ENCODE measurements at places on chromosomes 6 and 20.
A peak's percentile ranks its signal among the peaks of the same experiment; 100 is the strongest.

- DNase-seq, result no peak
These were observed 182.8 kb downstream of the ZMYND8 start for GRCh38 chr20:47173596-47174216.

GRCh38 chr6:148441454-148441911 is 98.8 kb downstream of the SASH1 start:
- DNase-seq, result no peak

DNA sequence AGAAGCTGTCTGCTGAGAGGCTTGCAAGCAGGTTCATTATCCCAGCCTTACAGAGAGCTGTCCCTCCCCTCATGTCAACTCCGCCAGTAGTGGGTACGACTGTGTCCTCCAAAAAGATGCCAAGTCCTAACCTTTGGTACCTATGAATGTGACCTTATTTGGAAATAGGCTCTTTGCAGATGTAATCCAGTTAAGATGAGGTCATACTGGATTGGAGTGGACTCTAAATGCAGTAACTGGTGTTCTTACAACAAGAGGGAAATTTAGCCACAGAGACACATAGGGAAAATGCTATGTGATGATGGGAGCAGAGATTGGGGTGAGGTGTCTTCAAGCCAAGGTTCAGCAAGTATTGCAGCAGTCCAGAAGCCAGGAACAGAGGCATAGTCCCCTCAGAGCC is 90.8 kb upstream of the FOXP4 start:
- DNase-seq, result no peak

DNA sequence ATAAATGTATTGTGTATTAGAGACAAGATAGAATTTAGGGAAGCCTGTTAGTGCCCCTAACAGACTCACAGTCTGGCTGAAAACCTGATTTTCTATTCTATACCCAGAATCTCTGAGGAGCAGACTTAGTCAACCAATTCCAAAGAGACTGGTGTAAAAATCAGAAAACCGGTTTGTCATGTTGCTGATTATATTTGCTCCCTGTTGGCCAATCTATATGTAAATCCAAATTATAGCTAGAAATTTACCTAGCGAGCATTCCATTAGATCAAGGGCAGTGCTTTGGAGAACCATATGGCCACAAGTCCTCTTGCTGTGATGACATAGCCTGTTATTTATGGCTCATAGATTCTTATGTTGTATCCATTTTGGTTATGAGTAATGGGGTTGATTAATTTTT is 4.8 kb downstream of the NFYA start:
- no peak for DNase-seq

GRCh38 chr6:89508755-89509563 is 76.0 kb downstream of the ANKRD6 start:
- no peak for DNase-seq

DNA sequence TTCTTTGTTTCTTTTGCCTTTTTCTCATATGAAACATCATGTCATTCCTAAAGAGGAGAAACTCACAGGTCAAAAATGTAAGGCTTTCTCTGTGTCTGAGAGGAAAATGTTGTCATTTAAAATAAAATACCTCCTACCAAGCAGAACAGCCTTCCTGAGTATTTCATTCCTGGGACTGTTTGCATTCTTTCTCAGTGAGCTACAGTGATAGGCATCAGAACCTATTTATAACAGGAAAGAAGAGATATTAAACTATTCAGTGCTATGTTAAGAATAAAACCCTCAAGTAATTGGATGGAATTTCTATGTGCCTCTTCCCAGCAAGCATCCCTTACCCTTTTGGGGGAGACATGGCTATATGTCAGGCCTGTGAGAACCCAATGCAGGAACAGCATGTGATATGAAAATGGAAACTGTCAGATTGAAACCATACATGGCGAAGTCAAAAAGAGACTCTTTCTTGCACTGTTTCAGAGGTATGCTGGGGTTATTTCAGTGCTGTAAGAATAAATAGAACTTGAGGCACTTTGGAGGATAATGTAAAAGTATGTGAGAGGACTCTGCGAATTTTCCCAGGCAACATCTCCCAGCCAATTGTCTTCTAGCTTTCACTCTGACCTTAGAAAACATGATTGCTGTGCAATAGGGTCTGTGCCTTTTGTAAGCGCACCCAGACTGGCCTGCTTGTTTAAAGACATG is 133.8 kb upstream of the CCN2 start:
- DNase-seq, result no peak

DNA sequence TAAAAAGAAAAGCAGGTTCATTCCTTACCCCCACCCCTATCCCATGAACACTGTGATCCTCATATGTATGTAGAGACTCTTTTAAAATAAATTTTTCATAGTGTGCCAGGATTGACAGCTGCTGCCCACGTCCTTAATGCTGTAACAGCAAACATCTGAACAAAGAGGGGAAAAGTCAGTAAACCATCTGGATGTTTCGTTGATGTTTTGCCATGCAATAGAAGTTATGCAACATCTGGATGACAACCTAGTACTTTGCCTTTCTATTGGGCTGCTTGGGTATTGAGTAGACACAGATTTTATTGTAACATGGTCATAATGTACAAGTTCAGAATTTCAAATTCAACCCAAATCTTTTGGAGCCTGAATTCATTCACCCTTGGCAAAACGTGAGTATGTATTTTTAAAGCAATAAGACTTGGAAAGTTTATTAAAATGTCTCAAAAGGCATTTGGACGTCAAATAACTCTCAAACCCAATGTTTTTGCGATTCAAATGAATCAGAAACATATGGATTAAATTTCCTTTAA is 500.3 kb downstream of the DHX35 start:
- no peak for DNase-seq

GRCh38 chr6:21386744-21387143 is 206.8 kb upstream of the SOX4 start:
- DNase-seq, result no peak

DNA sequence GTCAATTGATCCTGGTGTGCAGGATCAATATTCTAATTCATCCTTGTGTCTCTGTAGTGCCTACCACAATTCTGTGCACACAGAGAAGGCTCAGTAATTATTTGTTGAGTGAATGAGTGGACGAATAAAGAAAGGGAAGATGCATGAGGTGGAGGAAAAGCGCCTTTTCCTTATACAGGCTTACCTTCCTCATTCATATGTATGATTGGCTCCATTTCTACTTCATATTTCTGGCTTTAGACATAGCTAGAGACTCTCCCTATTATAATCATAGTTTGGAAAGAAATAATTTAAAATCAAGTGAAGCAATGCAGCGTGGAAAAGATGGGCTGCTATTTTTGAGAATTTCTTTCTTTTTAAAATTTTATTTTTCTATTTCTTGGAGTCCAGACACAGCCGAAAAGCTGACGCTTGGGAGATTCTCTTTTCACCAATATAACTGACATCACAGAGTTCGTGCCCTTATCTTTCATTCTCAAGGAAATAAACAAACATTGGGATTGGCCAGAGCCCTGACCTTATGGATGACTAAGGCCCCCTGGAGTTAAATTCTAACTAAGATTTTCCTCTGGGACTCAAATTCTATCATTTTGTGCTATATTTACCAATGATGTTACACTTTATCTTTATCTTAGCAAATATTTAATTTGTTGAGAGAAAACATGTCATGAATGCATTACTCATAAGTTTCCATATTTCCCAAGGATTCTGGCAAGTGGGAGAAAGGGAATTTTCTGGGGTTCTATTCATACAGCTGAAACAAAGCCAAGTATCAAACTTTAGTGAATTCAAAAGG is 48.1 kb downstream of the PRL start:
- DNase-seq, result no peak

DNA sequence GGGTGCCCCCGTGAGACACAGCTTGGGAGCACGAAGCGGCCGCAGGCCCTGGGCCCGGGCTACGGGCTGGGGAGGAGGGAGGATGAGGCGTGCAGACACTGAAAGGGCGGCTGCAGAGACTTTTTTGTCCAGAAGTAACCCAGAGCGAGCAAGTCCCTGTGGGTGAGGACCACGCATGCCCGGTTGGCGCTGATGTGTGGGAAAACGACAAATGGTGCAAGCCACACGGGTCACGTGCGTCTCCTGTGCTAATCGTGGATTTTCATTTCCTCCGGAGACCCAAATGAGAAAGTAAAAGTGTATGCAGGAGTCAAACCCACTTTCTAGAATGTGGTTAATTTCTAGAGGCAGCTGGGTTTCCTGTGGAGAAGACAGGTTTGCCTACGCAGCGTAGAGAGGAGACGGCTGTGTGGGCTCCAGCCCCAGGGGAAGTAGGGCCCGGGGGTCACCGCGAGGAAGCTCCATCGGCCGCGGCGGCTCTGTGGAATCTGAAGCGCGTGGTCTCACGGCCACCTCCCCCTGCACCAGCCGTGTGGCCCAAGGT is 19.0 kb downstream of the DLL1 start:
- DNase-seq, result peak; percentile 55

GRCh38 chr6:141041596-141042087 is 1091.1 kb upstream of the GJE1 start:
- DNase-seq, result no peak

DNA sequence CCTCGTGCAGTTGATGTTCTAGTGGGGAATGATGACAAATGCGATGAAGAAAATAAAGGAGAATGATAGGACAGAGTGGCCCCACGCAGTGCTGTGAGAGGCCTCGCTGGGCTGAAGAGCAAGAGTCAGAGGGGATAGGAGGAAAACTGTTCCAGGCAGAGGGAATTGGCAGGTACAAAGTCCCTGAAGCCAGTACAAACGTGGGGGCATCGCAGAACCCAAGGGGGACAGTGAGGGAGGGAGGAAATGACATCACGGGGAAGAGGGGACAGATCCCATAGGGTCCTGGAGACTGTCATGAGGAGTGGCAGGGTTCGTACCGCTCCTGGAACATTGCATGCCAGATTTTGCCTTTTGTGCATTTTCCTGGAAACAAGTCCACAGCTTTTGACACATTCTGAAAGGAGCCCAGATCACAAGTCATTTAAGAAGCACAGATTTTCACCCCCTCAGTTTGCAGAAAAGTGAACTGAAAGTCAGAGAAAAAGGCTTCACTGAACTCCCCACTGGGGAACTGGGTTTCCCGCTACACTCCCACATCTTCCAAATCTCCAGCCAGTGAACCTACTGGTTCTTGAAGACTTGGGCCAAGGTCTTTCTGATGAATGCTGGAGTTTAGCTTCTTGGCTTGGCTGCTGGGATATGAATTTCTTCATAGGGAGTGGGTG is 77.0 kb downstream of the SULF2 start:
- no peak for DNase-seq

DNA sequence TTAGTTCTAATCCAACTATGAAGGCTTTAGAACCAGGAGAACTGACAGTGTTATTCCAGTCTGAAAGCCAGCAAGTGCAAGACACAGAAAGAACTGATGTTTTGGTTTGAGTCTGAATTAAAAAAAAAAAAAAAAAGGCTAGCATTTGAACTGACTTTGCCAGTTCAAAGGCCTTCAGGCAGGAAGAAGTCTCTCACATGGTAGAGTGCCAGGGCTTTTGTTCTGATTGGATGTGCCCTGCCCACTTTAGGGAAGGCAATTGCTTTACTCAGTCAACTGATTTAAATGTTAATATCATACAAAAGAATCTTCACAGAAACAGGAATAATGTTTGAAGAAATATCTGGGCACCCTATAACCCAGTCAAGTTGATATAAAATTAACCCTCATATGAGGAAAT is 212.2 kb downstream of the HIVEP2 start:
- DNase-seq, result no peak

GRCh38 chr6:74967821-74968220 is 238.0 kb downstream of the COL12A1 start:
- no peak for DNase-seq

- no peak for DNase-seq
These were observed 328.4 kb downstream of the ESR1 start for GRCh38 chr6:152135755-152136448.

DNA sequence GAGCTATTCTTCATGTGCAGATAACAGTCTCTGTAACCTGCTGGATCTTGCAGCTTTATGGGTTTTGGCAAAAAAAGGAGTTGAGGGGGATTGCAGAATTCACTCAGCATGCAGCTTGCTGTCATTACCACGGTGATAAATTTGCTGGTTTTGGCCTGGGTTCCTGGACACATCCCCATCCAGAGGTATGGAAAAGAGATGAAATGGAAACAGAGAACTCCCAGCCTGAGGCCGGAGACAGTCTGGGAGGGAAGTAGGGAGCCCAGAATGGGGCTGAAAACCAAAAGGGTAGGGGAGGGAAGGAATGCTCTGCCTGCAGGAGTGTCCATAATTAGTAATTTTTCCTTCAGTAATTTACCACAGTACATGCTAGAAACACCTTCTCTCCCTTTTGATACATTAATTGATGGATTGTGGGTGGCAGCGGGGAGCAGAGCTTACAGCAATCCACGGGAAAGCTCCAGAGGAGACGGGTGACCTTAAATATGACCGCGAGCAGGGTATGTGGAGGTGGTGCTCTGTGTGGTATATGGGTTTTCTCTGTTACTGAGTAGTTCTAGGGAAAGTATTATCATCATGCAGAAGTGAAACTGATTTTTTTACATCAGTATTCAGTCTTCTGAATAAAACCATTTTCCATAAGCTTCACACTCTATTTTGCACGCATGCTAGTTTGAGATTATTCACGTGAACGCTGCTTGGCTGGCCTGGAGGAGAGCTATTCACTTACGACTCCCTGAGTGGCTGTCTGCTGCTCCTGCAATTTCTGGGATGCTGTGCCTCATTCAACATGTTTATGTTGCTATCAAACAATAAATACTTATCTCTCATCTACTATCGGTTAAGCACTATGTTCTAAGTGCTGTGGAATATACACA is 66.3 kb upstream of the KCNK16 start:
- no peak for DNase-seq
